ENCODE measurements at places on chromosomes 12 and 14. TPM values are rescaled to one million over a fixed set of nuclear protein-coding genes. Genes with fewer than 3 reads are reported as not detected.

DNA sequence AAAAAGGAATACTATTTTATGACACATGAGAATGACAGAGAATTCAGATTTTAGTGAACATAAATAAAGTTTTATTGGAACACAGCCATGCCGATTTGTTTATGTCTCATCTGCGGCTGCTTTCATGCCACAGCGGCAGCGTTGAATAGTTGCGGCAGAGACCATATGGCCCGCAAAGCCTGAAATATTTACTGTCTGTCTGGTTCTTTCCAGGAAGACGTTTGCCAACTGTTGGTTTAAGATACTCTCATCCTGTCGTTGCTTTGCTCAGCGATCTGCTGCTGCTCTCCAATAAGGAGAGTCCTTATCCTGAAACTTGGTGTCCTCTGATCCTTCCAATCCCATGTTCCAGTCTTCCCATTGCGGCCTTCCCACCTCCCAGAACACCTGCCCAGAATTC is 89.9 kb downstream of the SLC24A4 start:
- no peak for DNase-seq

The RFLNA gene
- 3.2 TPM for polyA plus RNA-seq

The TAS2R43 gene
- not detected for polyA plus RNA-seq

The DHRS2 gene
- not detected for polyA plus RNA-seq

DNA sequence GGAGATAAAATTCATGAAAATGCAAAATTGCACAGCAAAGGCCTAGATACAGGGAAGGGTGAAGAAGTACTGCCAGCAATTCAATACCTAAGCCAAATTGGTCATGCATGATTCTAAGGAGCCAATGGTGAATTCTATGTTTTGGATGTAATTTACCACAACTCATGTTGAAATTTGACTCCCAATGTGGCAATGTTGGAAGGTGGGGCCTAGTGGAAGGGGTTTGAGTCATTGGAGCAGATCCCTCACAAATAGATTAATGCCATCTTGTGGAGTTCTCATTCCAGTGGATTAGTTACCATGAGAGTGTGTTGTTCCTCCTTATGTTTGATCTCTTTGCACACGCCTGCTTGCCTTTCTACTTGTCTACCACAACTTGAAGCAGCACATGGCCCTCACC is 194.0 kb upstream of the ALG10 start:
- DNase-seq, result no peak

DNA sequence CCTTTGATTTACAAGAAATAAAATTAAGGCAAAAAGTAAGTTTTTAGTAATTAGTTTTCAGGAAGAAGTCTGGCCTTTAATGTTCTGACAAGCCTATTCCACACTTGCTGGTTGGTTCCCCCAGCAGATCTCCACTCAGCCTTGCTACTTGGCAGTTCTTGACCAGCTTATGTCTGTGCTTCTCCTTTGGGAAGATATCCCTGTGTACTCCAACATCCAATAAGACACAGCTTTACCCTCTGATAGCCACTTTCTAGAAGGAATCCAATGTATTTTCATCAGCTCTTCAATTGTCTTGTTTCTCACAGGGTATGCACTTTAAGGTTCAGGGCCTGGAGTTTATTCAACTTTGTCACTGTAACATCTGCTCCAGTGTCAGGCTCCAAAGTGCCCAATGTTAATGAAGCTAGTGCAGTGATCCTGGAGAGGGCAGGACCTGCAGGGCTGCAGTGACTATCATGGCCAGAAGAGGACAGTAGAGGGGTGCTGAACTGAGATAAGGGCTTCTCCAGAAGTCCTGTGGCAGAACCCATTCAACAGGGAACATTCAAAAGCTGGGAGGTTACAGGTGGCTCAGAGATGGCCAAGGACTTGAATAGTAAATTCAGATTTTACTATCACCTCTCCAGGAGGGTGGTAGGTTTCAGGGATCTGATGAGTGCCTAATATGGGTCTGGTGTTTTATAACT is 22.9 kb downstream of the JKAMP start:
- peak; percentile 26 for DNase-seq

The CCDC60 gene
- not detected for polyA plus RNA-seq

DNA sequence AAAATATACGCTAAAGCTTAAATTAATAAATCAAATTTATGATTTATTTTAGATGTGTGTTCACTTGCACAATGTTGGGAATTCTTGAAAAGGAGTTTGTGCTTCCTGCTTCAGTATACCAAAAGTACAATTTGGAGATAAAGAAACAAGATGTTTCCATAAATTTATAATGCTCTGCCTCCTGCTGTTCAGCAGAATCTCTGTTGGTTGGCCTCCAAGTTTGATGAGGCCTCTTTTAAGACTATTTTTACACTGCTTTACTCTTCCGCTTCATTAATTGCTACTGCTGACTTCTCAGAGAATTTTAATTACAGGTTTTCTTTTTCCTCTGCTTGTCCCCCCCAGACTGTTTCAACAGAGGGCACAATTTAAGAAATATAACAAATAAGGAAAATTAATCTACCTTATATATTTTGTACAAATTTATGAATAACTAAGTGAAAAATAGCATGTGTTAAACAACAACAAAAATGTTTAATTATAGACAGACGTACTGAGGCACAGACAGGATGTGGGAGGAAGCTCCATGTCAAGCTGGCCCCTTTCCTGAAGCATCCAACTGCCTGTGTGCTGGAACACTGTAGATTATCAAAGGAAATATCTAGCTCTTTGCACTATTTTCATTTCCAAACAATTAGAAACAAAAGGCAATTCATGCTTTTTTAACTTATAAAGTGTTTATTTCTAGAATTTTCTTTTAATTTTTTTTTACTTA is 83.9 kb downstream of the PIK3C2G start:
- no peak for DNase-seq

The IAPP gene
- not detected for polyA plus RNA-seq

The DEGS2 gene
- 0.30 TPM for polyA plus RNA-seq

- DNase-seq, result no peak
Observed at GRCh38 chr14:88611878-88612277, 49.0 kb downstream of the ZC3H14 start.

The NFATC4 gene
- 94.3 TPM for polyA plus RNA-seq

GRCh38 chr12:97308576-97309198 is 153.9 kb upstream of the RMST start:
- DNase-seq, result peak; percentile 62
